Mammary epithelial cell (primary cell): ENCODE measurements at places on chromosomes 11 and 22. TPM values are rescaled to one million over a fixed set of nuclear protein-coding genes. Genes with fewer than 3 reads are reported as not detected.

SAA1 gene
- polyA plus RNA-seq, result 113 TPM

- no peak for DNase-seq
Measured at GRCh38 chr11:127126986-127127385, 126.4 kb upstream of the KIRREL3 start.

PANX3 gene
- not detected for polyA plus RNA-seq

DNA sequence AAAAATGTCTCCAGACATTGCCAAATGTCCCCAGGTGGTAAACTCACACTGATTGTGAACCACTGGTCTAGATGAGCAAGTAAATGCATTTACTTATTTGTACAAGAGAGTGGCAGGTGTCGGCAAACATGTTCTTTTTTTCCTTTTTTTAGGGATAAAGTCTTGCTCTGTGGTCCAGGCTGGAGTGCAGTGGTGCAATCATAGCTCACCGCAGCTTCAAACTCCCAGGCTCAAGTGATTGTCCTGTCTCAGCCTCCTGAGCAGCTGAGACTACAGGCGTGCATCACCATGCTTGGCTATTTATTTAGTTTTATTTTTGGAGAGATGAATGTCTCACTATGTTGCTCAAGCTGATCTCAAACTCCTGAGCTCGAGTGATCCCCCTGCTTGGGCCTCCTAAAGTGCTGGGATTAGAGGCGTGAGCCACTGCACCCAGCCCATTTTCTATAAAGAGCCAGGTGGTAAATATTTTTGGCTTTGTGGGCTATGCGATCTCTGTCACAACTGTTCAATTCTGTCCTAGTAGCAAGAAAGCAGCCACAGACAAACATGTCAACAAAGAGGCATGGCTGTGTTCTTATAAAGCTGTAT lies 1.4 kb downstream of the VPREB1 start:
- DNase-seq, result no peak

DNA sequence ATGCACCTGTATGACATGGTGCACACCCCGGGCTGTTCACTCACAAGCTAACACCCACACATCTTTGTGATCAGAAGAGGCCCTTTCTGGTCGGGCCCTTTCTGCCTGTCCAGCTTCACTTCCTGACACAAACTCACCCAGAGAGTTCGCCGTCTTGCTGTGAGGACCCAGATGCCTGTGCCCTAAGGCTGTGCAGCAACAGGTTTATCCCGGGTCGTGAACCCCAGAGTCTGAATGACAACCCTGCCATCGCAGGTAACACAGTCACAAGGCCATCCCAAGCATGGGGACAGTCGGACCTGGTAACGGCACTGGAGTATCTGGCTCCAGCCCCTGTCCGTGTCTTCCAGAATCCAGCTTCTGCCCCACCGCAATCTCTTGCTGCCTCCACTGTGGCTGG lies 235.1 kb downstream of the BUD13 start:
- no peak for DNase-seq

TUBA8 gene
- 0.65 TPM for polyA plus RNA-seq

MMP12 gene
- polyA plus RNA-seq, result 0.03 TPM

DGAT2 gene
- polyA plus RNA-seq, result 2.4 TPM

DNA sequence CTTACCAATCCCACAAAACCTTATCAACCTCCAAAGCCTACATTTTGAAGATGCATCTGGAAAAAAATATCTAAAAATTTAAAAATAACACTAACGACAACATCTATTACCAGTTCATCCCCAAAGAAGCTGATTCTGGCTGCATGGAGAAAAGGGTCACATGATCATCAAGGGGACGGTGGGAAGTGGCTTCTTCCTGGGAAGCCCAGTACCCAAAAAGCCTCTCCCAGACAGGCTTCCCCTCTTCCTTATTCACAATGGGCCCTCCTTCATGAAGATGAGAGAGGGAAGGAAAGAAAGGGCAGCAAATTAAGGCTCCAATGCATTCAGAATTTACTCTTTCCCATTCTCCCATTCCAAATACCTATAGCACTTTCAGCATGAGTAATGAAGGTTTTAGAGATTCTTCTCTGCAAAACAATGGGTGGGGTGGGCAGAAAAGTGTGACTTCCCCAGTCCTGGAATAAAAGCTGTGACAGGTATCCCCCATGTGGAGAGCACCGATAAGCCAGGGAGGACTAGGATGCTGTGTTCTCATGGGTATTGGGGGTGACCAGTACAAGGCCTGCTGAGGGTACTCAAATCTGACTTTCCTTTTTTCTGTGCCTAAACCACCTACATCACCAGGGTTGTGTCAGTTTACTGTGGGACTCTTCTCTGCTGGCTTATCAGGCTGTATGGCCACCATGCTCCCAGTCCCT lies 88.2 kb downstream of the SIK3 start:
- DNase-seq, result no peak

SAA2 gene
- 9.6 TPM for polyA plus RNA-seq

SMIM35 gene
- polyA plus RNA-seq, result not detected

DNA sequence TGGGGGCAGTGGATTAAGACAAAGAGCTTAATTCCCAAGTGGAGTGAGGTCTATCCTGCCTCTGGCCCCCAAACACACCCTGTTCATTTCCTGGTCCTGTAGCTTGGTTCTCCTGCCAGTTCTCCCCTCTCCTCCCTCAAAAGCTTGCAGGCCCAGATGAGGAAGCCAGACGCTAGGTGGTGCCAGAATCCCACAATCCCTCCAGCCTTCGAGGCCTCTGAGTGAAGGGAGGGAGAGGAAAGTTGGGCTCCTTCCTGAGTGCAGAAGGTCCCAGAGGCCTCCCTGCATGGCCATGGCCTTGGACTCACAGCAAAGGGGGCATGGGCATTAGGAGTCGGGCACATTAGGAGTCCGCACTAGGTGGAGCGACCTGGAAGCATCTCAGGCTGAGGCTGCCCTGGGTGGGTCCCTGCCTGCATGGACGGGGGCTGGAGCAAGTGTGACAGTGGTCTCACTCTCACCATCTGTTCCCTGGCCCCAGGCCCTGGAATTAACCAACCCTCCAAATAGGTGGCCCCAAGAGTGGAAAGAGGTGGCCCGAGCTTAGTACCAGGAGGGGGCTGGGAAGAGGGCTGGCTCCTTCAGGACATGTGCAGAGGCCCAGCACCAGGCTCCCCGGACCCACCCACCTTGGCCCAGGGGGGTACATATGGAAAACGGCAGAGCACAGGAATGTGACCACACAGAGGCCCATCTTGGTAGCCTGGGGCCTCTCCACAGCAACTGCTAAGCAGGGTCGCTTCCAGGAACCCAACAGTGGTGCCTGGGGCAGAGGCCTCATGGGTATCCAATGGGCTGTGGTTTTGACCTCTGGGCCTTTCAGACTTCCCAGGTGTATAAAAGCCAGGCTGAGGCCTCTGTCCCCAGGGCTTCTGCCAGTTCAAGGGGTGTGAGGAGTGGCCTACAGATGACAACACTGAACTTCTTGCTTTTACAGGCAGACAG lies 5.2 kb downstream of the FXYD2 start:
- DNase-seq, result peak; percentile 66

OR4A16 gene
- polyA plus RNA-seq, result not detected

- DNase-seq, result no peak
Measured at GRCh38 chr11:64713781-64714363, 9.1 kb downstream of the NRXN2 start.

DNA sequence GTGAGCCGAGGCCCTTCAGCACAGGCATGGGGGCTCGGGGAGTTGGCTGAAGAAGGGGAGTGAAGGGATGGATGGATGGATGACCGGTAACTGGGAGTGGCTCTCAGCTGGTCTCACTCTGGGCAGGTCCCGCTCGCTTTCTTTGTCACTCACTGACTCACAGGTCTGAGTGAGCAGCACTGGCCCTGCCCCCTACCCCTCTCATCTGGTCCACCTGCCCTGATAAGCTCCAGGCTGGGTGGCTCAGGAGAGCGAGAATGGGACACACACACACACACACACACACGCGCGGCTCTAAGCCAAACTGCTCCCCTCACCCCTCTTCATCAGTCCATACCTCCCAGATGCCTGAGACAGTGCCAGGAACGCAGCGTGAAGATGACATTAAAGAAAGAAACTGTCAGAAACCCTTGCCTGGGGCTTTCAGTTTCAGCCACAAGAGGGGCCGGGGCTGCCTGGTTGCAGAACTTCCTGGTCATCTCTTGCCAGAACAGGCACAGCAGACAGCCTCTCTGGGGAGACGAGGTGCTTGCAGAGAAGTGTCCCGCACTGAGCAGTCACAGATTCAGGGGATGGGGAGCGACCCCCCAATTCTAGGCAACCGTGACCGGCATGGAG lies 16.5 kb upstream of the SHISAL1 start:
- DNase-seq, result no peak

DNA sequence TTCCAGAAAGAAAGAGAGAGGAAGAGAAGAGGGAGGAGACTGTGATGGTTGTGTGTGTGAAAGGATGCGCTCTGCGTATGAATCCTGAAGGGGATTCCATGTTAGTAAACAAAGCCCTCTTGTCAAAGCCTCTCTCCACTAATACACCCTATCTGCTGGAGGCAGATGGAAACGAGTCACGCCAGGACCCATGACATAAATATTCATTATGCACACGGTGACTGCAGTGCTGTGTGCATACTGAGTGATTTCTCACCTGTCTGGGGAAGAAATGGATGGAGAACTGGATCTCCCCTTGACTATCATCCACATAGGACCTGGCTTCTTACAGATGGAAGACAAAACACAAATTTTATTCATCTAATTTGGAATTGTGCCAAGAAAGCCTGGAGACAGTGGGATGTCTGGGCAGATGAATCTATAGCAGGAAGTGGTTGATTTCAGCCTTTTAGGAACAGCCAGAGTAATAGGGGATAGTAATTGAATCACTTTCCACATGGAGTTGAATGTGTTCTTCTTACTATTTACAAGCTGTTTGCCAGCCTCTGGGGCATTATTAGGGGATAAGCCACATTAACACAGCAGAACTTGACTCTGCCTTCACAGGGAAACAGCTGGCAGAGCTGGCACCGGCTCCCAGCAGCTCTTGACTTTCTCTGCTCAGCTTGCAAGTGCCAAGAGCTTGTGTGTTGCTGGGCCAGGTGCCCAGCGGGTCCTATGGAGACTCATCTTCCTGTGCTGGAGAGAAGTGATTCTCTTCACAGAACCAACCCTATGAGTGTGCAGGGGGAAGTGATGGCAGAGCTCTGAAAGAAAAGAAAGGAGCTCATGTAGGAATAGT lies 9.0 kb downstream of the MTNR1B start:
- DNase-seq, result peak; percentile 52

C11orf91 gene
- 0.08 TPM for polyA plus RNA-seq
